NCI-H1092 treated with DMSO at 0.1 percent for 48 hours (cell line): ENCODE measurements at places on chromosomes 3 and 15.
A peak's percentile ranks its signal among the peaks of the same experiment; 100 is the strongest.

GRCh38 chr3:3589715-3590130 lies 209.5 kb upstream of the LRRN1 start:
- DNase-seq = no peak

- no peak for DNase-seq
These were observed 18.0 kb downstream of the RMDN3 start for GRCh38 chr15:40737048-40737447.

GRCh38 chr3:41522612-41523011 lies 323.3 kb downstream of the CTNNB1 start:
- no peak for DNase-seq

DNA sequence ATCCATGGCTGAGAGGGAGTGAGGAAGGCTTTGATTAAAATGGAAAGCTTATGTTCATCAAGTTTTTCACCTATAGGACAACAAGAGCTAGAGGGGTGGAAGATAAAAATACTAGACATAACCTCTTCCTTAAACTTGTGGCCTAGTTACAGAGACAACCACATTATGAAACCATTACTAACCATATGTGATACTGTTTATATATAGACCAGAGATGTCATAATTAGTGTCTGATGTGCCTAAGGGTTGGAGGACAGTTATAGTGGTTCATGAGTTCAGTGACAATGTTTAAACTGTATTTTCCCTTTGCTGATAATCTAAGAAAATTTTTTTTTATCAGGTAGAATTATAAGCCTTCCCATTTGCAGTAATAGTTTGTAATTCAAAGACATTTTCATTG lies 23.7 kb downstream of the PHLDB2 start:
- no peak for DNase-seq

DNA sequence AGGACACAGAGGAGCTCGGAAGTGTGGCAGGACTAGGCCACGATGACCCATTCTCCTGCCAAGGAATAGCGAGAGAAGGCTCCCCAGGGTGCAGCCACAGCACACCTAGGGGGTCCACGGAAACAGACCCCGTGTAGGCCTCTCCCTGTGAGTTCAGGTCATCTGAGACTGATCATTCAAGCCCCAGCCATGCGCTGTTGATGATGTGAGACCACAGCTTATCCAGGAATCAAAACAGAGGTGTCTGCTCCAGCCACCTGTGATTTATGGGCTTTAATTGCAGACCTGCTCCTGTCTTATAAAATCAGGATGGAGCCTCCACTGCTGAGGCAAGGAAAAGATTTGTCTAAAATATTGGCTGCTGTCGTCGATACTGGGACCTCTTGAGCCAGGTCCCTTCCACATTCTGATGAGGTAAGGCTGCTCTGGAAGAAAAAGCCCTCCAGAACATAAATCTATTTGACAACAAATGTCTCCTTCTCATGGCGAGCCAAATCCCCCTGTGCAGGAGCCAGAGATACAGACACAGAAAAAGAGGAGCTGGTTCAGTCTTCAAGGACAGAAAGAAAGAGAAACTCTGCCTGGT lies 186.7 kb downstream of the TJP1 start:
- DNase-seq = no peak

GRCh38 chr3:177977381-177978158 lies 558.7 kb upstream of the KCNMB2 start:
- DNase-seq = no peak

- DNase-seq = no peak
These were observed 36.3 kb downstream of the SLITRK3 start for GRCh38 chr3:165159760-165160421.

DNA sequence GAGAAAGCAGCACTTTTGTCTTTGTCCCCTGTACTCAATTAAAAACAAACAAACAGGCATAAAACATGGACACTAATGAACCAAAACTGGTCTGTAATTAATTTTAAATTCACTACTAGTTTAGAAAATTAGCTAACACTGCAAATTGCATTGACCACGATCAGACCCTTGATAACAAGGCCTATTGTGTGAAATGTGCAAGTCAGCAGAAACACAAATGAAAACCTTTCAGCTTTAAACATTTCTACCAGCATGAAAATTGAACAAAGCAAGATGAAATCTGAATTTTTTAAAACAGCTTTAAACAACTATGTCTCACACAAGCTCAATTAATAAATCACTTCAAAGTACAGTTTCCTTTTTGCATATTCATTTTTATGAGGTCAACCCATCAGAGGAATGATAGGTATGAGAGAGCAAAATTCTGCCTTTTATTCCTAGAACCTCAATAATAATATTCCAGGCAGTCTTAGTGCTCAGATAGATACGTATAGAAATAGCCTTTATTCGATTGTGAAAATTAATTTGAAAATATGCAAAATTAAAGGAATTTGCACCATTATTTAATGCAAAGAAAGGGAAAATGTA lies 27.0 kb upstream of the CHMP2B start:
- DNase-seq = no peak

DNA sequence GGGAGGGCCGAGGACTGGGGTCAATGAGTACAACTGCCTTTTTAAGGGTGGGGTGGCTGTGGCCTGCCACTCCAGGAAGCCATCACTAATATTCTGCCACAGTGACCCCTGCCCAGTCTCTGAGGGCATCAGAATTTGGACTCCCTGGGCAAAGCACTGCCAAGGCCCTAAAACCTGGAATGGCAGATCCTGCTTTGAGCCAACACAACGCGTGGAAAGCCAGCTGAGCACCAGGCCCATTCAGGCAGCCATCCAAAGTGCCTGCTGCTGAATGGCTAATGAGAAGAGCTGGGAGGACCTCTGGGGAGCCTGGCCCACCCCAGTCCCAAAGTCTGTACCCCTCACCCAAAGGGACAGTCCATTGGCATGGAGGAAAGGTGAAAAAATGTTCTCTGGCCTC lies 5.0 kb downstream of the TWF2 start:
- no peak for DNase-seq

DNA sequence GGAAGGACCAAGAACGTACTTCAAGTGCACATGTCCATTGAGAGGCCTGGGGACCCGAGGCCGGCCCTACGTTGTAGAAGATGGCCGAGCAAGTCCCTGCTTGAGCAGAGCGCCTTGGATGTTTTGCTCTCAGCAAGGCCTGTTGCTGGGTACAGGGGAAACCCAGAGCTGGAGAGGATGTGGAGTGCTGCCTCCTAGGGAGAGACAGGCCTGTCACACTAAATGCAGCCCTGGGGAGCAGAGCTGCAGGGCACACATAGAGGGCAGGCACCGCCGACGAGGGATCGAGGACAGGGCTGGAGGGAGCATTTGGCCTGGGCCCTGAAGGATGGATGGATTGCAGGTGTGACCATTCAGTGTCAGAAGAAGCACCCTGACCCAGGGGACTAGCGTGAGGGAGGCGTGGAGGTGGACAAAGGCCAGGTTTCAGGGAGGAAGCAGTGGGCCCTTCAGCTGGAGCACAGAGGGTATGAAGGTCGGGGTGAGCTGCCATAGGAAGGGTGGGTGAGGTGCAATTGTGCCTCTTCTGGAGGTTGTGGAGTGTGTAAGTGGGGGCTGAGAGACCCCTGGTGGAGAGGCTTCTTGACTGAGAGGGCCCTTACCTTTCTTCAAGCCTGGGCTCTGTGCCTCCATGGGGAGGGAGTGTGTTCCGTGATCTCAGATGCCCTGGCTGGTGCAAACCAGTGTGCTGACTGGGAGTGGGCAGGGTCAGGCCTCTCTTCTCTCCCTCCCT lies 142.4 kb downstream of the CHDH start:
- DNase-seq = no peak

GRCh38 chr3:19348941-19349564 lies 200.7 kb downstream of the KCNH8 start:
- DNase-seq = no peak

- DNase-seq = no peak
These were observed 5.9 kb upstream of the NMD3 start for GRCh38 chr3:161215185-161215584.

DNA sequence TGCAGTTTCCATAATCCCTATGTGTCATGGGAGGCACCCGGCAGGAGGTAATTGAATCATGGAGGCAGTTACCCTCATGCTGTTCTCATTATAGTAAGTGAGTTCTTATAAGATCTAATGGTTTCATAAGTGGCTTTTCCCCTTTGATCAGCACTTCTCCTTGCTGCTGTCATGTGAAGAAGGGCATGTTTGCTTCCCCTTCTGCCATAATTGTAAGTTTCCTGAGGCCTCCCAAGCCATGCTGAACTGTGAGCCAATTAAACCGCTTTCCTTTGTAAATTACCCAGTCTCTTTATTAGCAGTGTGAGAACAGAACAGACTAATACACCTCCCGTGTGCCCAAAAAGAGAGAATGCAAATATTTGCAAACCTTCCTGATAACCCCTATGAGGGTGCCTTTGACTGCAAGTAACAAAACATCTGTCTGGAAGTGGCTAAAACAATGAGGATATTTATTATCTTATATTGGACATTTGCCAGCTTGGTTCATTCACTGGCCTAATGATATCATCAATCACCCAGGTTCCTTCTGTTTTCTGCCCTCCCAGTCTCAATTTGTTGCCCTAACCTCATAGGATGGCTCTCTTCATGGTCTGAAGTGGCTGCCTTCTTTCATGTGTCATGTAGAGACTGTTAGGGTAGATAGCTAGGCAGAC lies 68.7 kb downstream of the BHLHE40 start:
- DNase-seq = peak; percentile 34

DNA sequence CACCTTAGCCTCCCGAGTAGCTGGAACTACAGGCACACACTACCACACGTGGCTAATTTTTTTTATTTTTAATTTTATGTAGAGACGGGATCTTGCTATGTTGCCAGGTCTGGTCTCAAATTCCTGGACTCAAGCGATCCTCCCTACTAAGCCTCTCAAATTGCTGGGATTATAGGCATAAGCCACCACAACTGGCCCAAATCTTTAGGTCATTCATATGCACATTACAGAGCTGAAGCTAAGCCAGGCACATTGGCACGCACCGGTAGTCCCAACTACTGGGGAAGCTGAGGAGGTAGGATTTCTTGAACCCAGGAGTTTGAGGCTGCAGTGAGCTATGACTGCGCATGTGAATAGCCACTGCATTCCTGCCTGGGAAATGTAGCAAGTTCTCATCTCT lies 265.9 kb downstream of the ZMAT3 start:
- no peak for DNase-seq

DNA sequence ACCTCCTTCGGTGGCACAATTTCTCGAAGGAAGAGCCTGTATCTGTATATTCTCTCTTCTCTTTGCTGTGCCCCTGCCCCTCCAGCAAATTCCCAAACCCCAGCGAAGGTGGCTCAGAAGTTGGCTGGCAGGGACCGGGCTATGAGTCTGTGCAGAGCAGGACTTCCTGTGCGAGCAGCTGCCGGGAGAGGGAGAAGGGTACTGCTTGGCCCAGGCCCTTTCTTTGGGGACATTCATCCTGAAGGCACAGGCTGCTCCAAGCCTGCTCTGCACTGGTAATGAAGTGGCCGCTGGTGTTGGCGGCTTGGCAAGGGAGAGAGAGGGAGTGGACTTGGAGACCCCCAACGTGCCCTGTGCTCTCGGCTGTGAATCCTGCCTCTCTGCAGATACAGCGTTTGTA lies 1.5 kb downstream of the SLC6A11 start:
- no peak for DNase-seq

GRCh38 chr3:155387571-155387970 lies 94.1 kb upstream of the STRIT1 start:
- no peak for DNase-seq

DNA sequence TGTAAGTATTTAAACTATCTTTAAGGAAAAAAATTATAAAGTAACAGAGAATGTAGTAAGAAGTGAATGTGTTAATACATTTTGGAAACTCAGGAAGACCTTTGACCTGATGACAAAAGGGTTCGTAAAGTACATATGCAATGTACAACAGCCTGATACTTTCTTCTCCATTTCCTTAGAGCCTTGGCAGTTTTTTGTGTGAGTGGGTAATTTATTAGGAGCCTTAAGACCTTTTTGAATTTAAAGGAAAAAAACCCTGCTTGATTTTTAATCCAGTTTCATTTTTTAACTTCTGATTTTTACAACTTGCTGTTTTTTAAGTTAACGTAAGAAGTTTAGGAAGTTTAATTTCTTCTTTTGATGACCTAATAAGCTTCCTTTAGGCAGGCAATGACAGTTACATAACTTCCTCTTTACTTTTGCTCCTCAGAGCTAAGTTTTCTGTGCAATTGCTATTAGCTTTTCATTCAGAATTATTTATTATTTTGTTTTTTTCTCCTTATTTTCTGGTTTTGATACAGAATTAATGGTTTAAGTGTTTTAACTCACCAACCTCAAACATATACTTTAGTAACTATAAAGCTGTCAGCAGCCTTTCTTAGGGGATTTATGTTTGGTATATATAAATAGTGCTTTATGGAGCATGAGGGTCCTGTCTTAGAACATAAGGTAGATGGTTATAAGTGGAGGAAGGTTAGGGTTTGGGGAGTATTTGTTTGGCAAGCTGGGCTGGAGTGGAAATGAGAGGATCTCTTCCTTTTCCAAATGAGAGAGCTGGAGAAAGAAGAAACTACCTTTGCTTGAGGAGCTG lies 35.2 kb downstream of the ARMC8 start:
- DNase-seq = no peak

- no peak for DNase-seq
These were observed 166.0 kb upstream of the COL8A1 start for GRCh38 chr3:99472385-99472784.

DNA sequence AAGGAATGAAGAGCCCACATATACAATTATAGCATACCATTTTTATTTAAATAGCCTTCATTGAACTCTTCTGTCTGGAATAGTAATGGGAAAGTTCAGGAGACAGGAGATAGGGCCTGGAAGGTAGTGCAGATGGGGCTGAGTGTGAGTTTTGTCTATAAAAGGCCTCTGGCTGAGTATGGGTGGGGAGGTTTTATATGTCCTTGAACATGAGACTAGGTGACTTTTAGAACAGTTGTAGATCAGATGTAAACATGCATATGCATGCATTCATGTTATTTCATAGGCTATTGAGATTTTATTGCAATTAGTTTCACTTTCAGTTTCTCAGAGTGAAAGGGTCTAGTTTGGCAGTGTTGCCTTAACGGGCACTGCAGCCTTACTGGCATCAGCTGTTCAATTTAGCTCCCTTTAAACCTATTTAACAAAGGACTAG lies 27.1 kb downstream of the CGGBP1 start:
- peak; percentile 30 for DNase-seq

DNA sequence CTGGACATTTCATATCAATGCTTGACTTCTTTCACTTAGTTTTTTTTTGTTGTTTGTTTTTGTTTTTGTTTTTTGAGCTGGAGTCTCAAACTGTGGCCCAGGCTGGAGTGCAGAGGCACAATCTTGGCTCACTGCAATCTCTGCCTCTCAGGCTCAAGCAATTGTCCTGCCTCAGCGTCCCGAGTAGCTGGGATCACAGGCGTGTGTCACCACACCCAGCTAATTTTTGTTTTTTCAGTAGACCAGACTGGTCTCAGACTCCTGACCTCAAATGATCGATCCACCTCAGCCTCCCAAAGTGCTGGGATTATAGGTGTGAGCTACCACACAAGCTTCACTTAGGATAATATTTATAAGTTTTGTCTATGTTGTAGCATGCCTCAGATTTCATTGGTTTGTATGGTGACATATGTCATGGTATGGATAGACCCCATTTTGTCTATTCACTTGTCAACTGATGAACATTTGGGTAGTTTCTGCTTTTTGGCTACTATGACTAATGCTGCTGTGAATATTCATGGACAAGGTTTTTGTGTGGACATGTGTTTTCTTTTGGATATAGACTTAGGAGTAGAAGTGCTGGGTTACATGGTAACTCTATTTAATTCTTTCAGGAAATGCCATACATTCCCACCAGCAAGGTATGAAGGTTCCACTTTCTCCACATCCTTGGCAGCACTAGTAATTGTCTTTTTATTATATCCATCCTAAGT lies 6.8 kb upstream of the PRR23E start:
- DNase-seq = no peak
